ENCODE measurements at places on chromosomes 13 and 19.

DNA sequence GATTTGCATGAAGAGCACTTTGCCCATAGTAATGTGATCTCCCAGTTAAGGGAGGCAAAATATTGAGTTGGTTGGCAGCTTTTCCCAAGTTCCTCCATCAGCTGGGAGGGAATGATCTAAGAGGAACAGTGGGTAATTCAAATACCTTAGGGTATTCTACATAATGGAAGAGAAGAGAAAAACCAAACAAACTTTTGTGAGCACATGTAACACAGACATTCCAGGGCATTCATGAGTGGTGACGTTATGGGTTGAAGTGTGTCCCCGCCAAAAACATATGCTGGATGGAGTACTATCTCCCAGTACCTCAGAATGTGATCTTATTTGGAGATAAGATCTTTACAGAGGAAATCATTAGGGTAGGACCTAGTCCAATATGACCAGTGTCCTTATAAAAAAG is 220.1 kb downstream of the FOXO1 start:
- no peak for DNase-seq

DNA sequence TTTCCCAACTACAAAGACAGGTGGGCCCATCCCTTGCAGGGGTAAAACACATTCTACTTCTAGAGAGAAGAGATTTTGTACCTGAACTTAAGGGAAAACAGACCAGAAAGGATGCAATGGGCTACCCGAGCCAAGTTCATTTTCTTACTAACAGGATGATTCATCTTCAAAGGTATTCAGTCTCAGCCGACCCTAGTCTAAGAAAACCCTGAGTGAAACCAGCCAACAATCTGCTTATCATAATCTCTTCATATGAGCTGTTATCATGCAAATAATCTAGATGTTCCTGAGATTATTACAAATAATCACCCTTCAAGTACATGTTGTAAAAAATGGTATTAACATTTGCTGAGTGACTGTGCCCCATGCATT is 15.6 kb downstream of the PABPC3 start:
- no peak for DNase-seq

GRCh38 chr13:89115307-89115706 is 1444.1 kb downstream of the SLITRK5 start:
- DNase-seq = no peak

- DNase-seq = no peak
Observed at GRCh38 chr19:5341448-5341820, 822 bp upstream of the PTPRS start.

- peak; percentile 86 for DNase-seq
Observed at GRCh38 chr19:10292206-10292788, 2.5 kb downstream of the ICAM5 start.

DNA sequence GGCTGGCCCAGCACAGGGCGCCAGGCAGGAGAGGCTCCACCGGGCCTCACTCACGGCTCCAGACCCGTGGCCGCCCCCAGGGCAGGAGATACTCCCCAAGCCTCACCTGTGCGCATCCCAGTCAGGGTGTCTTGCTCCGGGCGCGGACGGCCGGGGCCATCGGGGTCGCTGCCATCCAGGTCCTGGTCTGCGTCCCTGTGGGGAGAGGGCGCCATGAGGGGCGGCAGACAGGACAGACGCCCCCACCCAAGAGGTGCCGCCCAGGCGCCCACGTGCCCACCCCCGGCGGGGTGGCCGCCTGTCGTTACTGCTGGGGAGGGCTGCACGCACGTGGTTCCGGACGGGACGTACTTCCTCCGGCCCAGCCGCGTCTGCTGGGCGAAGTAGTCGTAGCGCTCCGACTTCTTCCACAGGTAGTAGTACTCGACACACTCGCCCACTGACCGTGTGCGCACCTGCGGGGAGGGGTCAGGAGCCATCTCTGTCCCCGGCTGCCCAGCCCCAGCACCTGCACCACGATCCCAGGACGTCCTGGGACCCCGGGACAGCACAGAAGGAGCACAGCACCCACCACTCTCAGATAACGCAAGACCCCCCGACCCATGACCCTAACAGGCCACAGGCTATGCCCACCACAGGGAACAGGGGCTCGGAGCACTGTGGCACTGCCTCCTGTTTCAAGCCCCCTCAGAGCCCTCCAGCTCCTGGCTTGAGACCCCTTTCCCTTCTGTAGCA is 17.4 kb upstream of the PLPP2 start:
- no peak for DNase-seq

DNA sequence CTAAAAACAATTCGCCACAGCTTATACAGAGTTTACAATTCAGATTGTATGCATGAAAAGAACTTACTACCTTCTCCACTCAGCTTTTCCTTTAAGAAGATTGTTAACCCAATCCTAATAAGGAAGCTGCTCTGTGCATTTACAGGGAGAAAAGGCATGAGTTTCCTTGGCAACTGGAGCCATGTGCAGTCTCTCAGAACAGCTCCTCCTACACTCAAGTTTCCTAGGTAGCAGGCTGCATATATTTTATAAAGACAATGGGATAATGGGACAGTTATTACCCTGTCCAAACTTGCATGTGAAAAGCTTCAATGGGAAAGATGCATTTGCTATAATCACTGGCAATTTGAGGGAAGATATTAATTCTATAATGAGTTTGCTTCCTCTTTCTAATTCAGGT is 125.5 kb upstream of the TRPC4 start:
- no peak for DNase-seq

DNA sequence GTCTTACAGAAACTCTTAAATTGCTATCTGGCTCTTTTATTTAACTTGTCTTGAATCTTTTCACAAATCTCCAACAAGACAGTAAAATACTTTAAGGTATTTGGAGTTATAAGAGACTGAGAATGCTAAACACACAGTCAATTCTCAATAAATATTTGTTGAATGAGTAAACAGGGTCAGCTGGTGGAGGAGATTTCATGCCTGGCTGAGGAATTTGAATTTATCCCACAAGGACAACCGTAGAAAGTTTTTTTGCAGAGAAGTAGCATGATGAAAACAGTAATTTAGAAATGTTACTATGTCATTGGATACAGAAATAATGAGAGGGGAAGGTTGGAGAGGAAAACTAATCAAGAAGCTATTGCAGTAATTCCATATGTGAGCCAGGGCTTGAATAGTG is 1223.7 kb downstream of the PCDH17 start:
- no peak for DNase-seq

- DNase-seq = no peak
Observed at GRCh38 chr13:35733827-35734226, 257.3 kb upstream of the MAB21L1 start.

DNA sequence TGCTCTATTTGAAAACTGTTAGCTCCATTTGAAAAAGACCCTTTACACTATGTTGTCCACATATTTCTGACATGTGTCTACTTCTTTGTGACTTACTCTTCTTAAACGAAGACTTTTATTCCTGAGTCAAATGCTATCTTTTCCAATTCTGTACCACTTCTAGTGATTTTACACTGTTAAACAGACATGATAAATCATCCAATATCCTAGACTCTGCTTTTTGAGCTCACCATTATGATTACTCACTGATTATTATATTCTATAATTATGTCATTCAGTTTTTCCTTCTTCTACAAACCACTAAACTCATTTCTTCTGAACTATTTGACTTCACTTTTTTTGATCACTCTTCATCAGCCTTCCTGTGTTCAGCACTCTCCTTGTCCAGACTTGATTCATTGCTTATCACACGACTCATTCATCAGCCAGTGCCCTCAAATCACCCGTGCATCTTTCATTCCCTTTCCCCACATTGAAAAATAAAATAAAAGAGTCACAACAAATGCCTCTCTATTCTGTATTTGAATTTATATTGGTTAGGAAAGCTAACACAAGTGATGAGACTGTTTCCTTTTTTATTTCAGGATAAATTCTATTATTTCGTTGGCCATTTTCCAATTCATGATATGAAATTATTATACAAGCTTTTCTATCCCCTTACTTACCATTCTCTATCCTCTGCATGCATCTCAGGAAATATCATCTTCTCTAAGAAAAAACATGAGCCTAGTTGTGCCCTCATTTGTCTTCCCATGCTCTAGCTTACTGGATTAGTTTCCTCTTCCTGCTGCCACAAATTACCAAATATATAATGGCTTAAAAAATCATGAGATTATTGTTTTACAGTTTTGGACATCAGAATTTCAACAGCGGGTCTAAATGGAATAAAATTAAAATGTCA is 1482.1 kb upstream of the MIR17HG start:
- no peak for DNase-seq

- DNase-seq = no peak
Observed at GRCh38 chr13:75372923-75373841, 108.8 kb downstream of the TBC1D4 start.

DNA sequence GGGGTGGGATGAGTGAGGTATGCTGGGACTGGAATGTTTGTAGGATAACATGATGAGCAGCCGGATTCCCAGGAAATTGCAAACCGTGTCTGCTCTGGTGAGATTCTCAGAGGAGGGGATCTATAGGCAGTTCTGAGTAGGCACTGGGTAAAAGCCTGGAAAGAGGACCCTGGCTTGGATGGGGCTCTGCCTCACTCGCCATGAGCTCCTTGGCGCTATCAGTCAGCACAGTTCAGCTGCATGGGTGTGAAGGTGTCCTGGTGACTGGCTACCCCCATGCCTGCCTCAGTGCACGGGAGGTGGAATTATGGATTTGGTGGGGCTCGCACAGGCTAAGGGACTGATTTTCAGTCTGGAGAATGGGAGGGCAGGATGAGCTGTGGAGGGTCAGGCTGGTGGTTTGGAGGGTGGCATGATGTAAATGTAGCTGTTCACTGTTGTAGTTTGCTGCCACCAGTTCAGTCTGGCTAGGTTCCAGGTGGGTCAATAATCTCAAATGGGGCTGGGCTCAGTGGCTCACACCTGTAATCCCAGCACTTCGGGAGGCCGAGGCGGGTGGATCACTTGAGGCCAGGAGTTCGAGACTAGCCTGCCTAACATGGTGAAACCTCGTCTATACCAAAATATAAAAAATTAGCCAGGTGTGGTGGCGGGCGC is 9.2 kb upstream of the ZNF627 start:
- no peak for DNase-seq

GRCh38 chr19:36482876-36483275 is 6.5 kb downstream of the ZNF566 start:
- DNase-seq = no peak

GRCh38 chr13:77952737-77953136 is 34.1 kb upstream of the EDNRB start:
- DNase-seq = no peak

- DNase-seq = no peak
Observed at GRCh38 chr13:44013758-44014291, 134.1 kb downstream of the LACC1 start.

GRCh38 chr19:1042689-1043511 is 3.0 kb downstream of the ABCA7 start:
- no peak for DNase-seq

DNA sequence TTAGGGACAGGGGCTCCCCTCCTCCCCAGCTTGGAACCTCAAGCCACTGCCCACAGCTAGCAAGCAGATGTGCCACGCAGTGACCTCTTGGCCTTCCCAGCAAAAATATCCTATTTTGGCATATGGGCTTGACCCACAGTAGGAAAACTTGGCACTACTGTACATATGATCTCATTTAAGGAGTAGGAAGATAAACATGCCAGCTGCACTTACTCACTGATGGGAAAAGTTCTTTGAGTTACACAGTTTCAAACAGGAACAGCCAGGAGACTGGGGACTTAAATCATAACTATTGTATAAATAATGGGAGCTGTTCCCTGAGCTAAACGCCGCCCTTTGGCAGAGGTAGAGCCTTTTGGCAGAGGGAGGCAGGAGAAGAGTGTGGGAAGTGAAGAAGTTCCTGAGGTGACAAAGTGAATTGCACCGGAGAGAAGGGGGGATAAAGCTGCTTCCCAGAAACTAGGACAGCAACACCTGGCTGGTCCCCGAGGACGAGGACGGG is 6.1 kb downstream of the SACS start:
- DNase-seq = no peak

- no peak for DNase-seq
Observed at GRCh38 chr13:53201454-53202225, 173.0 kb downstream of the OLFM4 start.

GRCh38 chr19:10637894-10638293 is 12.5 kb downstream of the SLC44A2 start:
- no peak for DNase-seq

DNA sequence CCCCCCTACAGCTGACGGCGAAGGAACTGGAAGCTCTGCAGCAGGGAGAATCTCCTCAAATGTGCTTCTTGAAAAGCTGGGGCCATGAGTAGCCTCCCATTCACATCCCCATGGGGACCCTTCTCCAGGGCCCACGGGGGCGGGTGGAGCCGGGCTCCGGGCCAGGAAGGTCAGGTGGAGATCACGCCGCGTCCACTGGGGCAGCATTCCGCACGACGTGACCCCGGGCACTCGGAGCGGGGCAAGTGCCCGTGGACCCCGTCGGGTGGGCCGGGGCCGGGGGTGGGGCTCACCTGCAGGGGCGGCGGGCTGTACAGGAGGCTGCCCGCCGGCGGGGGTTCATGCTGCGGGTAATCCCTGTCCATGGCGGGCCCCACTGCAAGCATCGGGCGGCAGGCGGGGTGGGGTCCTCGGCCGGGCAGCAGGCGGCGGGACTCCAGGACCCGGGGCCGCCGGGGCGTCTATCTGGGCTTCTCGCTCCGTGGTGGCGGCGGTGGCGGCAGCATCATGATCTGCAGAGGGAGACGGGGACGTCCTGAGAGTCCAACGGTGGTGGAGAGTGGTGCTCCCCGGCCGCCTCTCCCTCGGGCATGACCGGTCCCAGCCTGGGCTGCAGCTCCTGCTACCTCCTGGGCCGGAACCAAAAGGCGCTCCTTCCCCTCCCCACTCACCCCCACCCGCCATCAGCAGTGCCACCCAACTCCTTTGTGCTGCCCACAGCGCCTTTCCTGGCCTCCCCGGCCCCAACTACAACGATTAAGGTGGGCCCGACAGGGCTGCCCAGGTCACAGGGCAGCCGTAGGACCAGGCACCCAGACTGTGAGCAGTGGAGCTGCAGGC is 20.0 kb downstream of the SBNO2 start:
- DNase-seq = no peak

GRCh38 chr13:34019870-34020269 is 201.9 kb downstream of the RFC3 start:
- no peak for DNase-seq

DNA sequence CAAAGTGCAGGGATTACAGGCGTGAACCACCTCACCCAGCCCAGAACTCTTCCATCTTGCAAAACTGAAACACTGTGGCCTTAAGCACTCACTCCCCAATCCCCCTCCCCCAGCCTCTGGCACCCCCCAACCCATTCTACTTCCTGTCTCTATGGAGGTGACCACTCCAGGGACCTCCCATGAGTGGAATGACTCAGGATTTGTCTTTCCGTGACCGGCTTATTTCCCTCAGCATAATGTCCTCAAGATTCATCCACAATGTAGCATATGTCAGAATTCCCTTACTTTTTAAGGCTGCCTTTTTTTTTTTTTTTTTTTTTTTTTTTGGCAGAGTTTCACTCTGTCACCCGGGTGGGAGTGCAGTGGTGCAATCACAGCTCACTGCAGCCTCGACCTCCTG is 3.6 kb upstream of the F2RL3 start:
- no peak for DNase-seq

DNA sequence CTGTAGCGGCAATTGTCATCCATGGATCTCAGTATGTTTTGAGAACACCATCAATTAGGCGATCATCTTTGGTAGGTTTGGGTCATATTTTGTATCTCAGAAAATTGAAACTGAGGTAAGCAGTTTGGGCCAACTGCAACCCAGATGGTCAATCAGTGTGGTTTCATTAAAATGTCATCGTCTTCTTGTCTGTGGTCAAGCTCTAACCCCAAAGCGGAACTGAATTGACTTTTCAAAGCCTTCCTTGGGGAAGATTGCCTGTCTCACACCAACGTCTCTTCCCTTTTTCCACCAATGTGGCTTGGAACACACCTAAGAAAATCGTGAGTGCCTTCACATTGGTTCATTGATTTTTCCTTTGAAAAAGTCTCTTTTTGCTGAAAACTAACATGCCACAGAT is 56.3 kb upstream of the UBAC2 start:
- no peak for DNase-seq

All from activated naive CD8-positive, alpha-beta T cell treated with anti-CD3 and anti-CD28 coated beads, Interleukin-2, amount 50 U/mL, for 24 hours (primary cell).